Stimulated activated CD8-positive, alpha-beta memory T cell treated with anti-CD3 and anti-CD28 coated beads, Interleukin-7, amount 100 ng/mL, for 48 hours (primary cell): ENCODE measurements at places on chromosomes 16 and 17.

DNA sequence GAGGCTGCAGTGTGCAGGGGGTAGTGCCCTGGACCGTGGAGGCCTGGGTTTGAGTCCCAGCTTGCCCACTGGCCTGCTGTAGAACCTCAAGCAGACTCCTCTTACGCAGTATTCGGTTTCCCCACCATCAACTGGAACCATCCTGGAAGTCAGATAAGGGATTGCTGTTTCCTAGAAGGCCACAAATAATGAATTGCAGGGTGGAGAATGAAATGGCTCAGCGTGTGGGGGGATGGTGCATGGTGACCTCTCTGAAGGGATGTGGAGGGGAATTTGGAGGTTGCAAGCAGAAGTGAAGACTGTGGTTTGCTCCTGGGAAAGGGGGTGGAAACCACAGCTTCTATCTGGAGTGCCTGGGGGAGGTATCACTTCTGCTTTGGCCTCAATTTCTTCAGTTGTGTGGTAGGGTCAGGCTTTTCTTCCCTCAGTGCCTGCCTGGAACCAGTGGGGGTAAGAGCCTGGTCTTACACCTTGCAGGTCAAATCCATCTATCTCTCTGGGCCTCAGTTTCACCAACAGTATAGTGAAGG, 1.7 kb downstream of the ADGRG5 start:
- DNase-seq, result no peak

- DNase-seq, result peak; percentile 18
Measured at GRCh38 chr17:75652934-75653549, 13.9 kb downstream of the RECQL5 start.

DNA sequence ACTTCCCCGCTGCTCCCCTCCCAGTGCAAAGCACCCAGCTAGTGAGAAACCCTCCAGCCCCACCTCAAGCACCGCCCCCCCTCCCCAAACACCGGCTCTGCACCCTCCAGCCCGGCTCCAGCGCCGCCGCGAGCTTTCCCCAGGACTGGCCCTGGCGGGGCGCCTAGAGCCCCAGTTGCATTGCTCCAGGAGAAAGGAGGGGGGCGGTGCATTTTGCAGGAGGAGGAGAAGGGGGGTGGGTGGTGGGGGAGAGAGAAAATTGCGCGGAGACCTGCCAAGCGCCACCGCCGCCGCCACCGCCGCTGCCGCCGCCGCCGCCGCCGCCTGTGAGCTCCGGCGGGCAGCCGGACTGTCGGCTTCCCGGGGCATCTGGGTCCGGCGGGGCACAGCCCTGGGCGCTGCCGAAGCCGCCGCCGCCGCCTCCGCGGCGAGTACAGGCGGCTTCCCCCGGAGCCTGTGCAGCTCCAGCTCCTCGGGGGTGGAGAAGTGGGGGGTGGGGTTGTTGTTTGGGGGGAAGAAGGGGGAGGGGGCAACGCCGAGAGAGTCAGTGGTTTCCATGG, 333 bp upstream of the NOG start:
- DNase-seq, result no peak

DNA sequence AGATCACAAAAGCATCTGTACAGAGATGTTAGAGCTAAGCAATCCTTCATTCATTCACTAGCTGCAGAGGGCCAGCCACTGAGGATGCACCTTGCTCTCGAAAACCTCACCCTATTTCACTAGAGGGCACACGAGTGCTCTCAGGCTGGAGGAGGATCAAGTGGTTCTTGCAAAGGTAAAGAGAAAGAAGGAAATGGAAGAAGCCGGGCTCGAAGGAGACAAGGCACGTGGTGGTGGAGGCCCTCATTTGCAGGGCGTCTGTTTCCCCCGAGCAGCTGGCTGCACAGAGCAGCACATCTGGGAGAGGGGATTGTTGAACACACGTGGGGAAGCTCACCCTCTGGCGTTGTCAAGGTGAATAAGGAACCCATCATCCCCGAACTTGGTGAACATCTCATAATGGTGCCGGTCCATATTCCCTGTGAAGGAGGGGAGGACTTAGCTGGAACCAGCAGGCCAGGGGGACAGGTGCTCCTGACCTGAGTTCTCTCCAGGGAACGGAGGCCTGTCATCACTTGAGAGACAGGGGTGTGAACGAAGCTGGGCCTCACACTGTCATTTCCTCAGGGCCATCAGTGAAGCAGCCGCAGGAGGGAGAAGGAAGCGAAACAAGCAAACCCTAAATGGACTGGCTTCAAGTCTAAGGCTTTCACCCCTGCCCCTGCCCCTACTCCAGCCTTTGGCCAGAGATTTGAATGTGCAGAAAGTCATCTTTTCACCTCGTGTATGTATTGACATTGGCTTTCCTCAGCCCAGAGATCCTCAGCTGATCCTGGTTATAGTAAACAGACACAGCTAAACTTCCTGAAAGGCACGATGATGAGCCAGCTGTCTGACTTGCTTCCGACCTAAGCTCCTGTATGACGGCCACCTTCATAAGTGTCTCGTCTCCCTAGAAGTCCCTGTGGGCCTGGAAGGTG, 27.6 kb downstream of the PRKAR1A start:
- no peak for DNase-seq

DNA sequence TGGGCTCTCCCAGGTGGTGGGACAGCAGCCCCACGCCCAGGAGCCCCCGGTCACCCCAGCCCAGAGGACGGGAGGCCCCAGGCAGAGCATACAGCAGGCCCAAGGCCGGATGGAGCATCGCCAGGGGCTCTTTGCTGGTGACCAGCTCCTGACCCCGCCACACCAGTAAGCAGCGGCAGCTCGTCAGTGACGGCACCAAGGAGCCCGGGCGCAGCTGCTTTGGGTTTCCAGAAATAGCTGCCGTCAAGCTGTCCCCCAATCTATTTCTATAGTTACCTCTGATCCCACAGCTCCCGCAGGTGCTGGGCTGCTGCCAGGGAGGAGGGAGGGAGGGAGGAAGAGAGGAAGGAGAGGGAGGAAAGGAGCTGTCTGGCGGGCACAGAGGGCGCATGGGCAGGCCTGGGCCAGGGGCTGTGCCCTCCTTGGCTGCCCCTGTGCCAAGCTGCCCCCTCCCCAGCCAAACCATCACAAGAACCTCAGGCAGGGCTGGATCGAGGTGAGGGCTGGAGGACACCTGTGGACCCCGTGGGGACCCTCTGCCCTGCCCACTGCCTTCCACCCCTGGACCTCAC, 10.8 kb upstream of the RASD1 start:
- no peak for DNase-seq

- DNase-seq, result no peak
Measured at GRCh38 chr16:86322806-86323205, 187.5 kb upstream of the FOXF1 start.

- DNase-seq, result no peak
Measured at GRCh38 chr17:17365476-17366110, 62.4 kb downstream of the NT5M start.

- no peak for DNase-seq
Measured at GRCh38 chr16:48057048-48057447, 98.7 kb downstream of the ABCC12 start.

GRCh38 chr16:20020083-20020482, 53.6 kb downstream of the GPR139 start:
- no peak for DNase-seq

DNA sequence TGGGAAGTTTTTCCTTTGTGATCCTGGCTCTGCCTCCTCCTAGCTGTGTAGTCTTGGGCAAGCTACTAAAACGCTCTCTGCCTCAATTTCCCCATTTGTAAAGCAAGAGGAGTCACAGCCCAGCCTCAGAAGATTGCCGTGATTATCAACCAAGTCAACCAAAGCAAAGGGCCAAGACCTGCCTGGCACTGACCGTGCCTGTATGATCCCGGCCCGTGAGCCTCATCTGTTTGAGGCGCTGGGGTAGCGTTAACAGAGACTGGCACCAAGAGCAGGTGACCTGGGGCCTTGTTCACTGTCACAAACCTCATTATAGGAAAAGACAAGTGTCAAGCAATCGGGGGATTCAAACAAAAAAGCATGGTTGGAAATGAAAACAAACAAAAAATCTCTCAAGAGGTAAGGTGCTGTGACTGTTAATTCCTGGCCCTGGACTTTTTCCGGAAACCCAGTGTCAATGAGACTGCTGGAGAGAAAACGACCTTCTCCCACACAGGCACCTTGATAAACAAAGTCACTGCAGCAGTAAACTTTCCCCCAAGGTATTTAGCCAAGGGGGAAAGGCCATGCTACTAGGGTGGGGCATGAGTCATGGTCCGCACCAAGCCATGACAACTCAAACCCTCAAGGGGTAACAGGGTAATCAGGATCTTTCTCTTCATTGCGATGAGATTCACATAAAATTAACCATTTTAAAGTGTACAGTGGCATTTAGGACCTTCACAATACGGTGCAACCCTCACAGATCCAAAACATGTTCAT, 5.4 kb downstream of the MEAK7 start:
- no peak for DNase-seq

- DNase-seq, result no peak
Measured at GRCh38 chr16:57144027-57144426, 41.8 kb downstream of the PSME3IP1 start.

GRCh38 chr16:70694088-70694867, 8.4 kb upstream of the MTSS2 start:
- DNase-seq, result no peak

DNA sequence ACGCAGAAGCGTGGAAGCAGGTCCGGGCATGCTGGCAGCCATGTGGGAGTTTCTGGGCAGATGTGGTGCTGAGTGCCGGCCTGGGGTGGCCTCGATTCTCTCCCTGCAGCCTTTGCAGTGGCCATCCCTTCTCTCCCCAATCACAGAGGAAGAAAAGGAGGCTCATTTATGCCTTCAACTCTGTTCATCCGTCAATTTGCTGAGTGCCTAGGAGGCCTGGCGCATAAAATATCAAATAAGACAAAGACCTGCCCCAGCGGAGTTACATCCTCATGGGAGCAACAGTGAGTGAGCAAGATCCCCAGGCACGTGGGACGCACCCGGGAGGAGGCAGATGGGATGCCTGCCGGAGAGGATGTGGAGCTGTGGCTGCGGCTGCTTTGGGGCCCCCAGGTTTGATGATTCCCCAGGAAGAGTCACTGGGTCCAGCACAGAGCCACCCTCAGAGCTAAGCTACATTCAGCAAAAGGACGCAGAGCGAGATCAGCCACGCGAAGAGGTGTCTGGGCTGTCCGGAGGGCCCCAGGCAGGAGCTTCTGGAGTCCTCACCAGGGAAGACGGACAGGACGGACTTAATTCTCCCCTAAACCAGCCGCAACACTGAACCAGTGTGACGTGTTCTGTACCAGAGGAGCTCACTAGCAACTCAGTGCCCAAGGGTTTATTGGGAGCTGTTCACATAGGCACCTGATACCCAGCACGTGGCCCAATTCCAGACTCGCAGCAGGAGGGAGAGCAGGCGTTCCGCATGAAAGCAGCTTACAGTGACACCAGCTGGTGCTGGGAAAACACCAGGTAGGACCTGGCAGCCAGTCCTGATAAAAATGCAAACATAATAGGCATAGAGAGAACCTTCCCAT, 11.3 kb downstream of the CA5A start:
- DNase-seq, result no peak
